NCI-H774 (cell line): ENCODE measurements at places on chromosomes 7 and 10.

GRCh38 chr7:37683246-37684120, at the start of gene GPR141:
Gene GPR141 (plus strand): TSS chr7:37683766. CDS start chr7:37740394, 56,628 bp downstream.
- no peak for DNase-seq

GRCh38 chr10:118342638-118343020, 505 bp upstream of the FAM204A start:
- DNase-seq = no peak

DNA sequence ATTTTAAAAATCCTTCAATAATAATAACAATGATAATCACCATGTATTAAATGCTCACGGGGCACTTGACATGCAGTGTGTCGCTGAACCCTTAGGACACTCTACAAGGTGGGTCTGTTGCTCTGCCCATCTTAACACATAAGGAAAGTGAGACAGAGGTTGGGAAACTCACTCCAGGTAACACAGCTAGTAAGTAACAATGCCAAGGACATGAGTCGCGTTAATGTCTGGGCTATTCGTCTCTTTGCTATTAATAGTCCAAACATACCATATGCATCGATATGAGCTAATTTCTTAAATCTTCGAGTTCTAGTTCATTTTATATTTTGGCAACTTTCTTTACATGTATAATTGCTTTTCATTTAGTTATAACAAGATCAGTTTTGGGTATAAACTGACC, 79.5 kb downstream of the BEND7 start:
- no peak for DNase-seq

- no peak for DNase-seq
These were observed 32.8 kb upstream of the MEOX2 start for GRCh38 chr7:15719311-15719710.

DNA sequence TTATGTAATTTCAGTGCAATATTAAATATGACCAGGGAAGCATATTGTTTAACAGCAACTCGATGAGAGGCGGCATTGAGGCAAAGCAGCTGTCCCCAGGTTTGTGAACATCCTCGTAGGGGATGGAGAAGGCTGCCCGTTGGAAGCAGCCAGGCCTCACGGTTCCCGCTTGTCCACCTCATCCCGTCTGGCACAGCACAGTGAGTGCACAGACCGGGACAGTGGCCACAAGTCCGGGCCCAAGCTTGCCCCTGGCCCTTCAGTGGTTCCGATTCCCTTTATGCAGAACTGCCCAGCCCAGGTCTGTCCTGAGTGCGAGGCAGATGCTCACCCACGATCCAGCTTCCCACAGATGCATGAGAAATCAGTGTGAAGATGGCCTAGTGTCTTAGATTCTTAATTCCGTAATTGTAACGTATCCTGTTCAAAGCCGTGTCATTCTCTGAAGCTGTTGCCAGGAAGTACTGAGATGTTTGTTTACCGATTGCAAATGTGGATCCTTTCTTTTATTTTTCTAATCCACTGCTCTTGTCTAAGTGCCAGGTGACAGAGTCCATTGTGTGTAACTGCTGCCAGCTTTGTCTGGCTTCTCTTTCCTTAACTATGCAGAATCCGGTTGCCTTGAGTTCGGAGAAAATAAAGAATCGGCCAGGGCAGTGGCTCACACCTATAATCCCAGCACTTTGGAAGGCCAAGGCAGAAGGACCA, 35.5 kb downstream of the PFKP start:
- peak; percentile 42 for DNase-seq

- no peak for DNase-seq
These were observed 48.5 kb downstream of the AMZ1 start for GRCh38 chr7:2736411-2736914.

- DNase-seq = no peak
These were observed 103.5 kb upstream of the PDLIM1 start for GRCh38 chr10:95394161-95394880.

DNA sequence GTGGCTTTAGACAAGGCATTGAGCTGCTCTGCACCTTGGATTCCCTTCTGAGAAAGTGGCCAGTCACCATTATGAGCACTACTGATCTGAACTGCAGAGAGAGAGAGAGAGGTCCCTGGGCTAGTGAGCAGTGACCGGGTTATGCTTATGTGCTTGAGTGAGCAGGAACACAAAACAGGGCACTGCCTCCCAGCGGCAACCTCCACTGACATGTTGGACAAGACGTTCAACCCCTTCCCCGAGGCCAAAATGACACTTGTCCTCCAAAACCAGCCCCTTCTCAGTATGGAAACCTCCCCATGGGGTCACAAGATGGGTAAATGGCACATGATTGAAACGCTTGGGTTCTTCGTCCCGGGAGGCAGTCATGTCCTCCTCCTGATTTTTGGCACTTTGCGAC, 339.4 kb upstream of the ZMIZ1 start:
- DNase-seq = no peak

DNA sequence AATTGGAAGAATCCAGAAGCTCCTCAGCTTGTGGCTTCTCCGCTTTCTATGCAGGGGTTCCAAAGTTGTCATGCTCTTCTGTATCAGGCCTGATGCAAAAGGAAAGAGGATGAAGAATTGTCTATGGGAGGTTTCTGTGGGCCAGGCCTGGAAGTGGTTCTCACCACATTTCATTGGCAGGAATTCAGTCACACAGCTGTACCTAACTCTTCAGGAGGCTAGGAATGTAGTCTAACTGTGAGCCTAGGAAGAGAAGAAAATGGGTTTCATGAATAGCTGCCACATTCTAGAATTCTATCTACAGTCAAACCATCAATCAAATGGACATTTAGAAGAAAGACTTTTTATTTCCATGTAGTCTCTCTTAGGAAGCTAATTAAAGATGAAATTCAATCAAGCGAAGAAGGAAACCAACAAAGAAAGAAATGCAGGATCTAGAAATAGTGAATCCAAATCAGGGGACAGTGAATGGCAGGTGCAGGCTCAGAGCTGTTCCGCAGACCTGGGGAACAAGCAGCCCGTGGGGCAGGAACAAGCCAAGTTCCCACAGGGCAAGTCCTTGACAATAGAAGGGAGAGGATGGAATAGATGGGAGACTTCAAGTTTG, 25.4 kb upstream of the USP6NL start:
- DNase-seq = no peak

GRCh38 chr7:142409471-142409870, 151.6 kb upstream of the PRSS58 start:
- DNase-seq = no peak

- DNase-seq = no peak
These were observed 50.6 kb downstream of the PWWP2B start for GRCh38 chr10:132447446-132448247.

GRCh38 chr10:82318534-82318933, 443.5 kb downstream of the NRG3 start:
- DNase-seq = no peak

DNA sequence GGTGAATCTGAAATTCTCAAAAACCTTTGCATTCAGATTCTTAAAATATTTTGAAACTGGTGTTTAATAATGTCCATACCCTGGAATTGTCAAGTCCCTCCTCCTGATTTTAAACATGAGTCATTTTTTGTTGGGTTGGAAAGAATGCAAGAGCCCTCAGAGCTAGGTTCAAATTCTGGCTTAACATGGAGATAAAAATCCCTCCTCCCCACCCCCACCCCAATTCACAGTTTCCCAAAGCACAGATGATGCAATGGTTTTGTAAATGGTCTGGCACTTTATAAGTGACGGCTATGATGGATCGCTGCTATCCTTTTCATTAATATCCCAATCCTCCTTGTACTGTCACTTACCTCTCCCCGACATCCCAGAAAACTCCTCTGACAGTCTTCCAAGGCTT, 332.8 kb downstream of the PLXNA4 start:
- DNase-seq = no peak

- no peak for DNase-seq
These were observed 14.3 kb downstream of the MICALL2 start for GRCh38 chr7:1444925-1445322.

GRCh38 chr10:86585037-86585929, 63.7 kb upstream of the WAPL start:
- peak; percentile 38 for DNase-seq

DNA sequence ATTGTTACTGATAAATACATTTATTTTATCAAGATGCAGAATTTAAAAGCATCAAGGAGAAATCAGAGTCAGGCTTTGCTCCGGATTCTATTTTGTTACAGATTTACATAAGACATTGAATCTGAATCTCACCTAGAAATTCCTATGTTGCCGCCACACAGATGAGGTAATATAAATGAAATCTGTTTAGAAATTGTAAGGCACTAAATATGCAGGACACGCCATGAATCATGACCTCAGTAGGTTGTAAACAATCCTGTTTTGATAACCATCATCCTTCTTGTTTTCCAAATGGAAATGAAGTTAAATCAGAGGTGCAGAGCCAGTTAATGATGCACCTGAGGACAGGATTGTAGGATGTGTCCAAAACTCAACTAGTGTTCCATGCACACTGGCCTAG, 778.0 kb downstream of the MAGI2 start:
- no peak for DNase-seq

DNA sequence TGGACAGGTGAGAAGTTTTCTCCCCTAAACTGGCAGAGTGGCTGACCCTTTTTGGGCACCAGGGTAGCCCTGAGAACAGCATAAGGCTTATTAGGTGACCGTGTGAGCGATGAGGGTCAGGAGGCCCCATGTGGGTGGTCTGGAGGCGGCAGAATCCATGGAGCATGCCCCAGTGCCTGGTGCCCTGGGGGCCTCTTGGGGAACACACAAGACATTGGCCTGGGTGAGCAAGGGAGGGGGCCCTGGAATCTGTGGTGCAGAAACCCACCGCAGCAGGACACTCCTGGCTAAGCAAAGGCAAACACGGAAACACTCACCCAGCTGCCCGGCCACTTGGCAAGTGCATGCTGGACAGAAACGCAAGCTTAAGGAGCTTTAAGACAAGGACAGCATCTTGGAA, 29.5 kb downstream of the YKT6 start:
- no peak for DNase-seq

- no peak for DNase-seq
These were observed 31.0 kb downstream of the GPR141 start for GRCh38 chr7:37714606-37715005.

DNA sequence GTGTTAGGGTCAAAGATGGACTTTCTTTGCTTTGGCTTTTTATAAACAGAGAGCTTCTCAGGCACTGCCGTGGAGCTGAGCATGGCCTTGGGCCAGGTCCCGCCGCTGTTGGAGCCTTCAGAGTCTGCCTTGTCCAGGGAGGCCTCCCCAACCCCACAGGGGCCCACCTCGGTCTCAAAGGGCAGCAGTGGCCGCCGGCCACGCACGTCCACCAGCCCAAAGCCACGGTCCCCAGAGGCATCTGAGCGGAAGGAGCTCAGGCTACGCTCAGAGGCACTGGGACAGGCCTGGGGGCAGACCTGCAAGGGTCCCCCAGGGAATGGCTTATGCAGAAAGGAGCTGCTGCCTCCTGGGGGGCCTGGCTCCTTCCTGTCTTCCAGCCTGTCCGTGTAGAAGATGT, 105.0 kb downstream of the DLG5 start:
- DNase-seq = no peak

- DNase-seq = no peak
These were observed 86.8 kb downstream of the MKX start for GRCh38 chr10:27658788-27659187.

- DNase-seq = no peak
These were observed 30.1 kb downstream of the CXCL12 start for GRCh38 chr10:44354771-44355170.

- DNase-seq = no peak
These were observed 953 bp downstream of the NODAL start for GRCh38 chr10:70440296-70441160.

DNA sequence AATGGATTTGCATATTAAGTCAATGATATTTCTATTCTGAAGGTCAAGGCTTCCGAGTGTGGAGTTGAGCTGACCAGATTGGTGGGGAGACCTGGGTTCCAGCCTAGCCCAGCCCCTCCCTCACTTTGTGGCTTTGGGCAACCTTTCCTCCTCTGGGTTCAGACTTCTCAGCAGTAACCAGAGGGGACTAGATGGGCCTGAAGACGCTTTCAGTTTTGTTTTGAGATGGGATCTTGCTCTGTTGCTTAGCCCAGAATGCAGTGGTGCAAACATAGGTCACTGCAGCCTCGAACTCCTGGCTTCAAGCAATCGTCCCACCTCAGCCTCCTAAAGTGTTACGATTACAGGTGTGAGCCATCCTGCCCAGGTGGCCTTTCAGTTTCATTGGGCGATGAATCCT, 68.1 kb upstream of the LEP start:
- no peak for DNase-seq

GRCh38 chr10:52780391-52781155, 8.0 kb upstream of the MBL2 start:
- DNase-seq = no peak
